CD4-positive, alpha-beta T cell treated with Interleukin-6 at 100 ng/mL for 8 hours (primary cell): ENCODE measurements at places on chromosomes 12 and 14.

DNA sequence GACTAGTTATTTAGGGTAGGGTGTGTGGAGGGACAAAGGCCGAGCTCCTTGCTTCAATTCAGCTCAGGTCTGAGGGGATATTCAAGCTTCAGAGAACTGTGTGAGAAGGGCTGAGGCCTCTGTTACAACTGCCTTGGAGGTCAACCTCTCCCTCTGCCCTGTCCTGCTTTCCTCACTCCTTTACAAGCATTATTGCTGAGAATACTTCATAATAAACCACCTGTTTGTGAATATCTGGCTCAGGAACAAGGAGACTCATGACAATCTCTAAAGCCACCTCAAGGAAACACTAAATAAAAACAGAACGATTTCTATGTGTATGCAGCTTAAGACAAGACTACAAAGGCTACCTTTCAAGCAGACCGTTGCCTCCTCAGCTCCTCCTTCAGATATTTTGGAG lies 21.7 kb downstream of the OTOGL start:
- DNase-seq: no peak

DNA sequence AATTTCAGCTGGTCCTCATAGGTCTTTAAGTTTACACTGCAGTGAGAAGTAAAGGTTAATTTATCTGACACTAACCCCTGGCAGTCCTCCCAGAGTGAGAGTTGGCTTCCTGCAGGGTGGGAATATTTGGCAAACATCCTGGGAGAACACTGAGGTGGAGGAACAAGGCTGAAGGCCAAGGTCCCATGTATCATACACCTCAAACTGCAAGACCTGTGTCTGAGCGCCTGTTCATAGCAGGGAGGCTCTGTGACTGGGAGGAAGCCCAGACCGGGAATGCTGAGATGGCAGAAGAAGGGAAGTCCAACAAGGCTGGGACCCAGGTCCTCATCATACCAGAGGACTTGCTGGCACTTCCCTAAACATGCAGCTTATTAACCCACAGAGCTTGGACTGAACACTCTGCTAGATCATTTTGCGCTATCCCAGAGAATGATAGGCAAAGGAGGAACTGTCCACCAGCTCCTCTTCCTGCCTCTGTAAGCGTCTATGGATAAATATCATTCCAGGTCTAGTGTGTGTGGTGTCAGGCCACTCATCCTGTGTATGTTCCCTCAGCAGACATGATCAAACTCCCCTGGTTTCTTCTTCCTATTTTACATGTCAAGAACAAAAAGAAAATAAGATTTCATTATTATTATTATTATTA lies 199.6 kb upstream of the CNOT2 start:
- DNase-seq: no peak

- no peak for DNase-seq
Measured at GRCh38 chr12:123398177-123398549, 14.2 kb downstream of the KMT5A start.

DNA sequence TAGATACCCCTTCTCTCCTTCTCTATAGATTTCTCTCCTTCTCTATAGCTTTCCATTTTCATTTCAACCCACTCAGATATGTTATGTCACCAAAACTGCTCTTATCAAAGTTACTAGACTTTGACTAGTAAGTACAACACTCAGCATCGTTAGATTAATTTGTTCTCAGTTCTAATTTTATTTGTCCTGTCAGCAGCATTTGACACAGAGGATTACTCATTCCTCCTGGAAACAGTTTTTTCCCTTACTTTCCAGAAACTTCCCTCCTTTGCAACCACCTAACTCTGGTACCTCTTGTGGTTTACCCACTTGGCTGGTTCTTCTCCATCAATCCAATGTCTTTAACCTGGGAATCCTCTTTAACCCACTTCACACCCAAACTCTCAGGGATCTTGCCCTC lies 423.7 kb downstream of the TMTC2 start:
- no peak for DNase-seq

DNA sequence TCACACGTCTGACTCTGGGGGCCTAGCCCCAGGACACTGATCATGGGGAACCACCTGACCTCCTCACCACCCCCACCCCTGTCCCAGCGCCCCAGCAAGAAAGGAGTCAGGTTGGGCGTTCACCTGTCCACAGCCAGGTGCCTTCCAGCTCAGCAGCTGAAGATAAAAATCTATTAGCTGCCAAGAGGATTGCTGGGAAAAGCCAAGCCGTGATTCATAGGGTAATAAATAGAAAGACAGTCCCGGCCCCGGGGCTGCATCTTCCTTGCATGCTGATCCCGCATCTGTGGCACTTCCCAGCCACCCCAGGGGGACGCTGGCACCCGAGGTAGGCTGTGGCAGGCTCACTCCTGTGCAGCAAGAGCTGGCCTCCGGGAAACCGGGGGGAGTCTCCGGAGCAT lies 70.2 kb upstream of the NCOR2 start:
- no peak for DNase-seq

DNA sequence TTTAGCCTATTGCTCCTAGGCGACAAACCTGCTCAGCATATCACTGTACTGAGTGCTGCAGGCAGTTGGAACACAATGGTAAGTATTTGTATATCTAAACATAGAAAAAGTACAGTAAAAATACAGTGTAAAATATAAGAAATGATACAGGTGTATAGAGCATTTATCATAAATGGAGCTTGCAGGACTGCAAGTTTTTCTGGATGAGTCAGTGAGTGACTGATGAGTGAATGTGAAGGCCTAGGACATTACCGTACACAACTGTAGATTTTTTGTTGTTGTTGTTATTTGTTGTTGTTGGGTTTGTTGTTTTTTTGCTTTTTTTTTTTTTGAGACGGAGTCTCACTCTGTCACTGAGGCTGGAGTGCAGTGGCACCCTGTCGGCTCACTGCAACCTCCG lies 33.4 kb downstream of the PNMA1 start:
- DNase-seq: no peak

DNA sequence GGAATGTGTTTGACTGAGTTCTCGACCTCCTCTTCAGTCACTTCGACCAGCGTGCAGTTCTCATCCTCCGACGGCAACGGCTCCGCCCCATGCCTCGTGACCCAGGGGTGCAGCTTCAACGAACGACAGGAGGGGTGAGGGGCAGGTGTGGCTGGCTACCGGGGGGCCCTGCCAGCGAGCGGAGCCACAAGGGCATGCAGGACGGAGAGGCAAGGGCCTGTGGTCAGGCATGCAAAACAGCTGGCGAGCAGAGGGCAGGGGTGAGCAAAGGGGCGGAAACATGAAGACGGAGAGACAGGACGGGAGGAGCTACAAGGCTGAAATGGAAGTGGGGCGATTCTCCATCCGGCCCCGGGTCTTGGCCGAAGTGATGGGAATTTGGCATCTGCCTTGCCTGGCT lies 38.7 kb downstream of the P2RX4 start:
- no peak for DNase-seq
